ENCODE measurements at places on chromosomes 3 and 15. TPM values are rescaled to one million over a fixed set of nuclear protein-coding genes. Genes with fewer than 3 reads are reported as not detected.

CHRFAM7A gene
- total RNA-seq, result 4.1 TPM

SPSB4 gene
- 4.4 TPM for total RNA-seq

TXNRD3 gene
- 11.7 TPM for total RNA-seq

GMNC gene
- 0.34 TPM for total RNA-seq

TRPC1 gene
- total RNA-seq, result 5.5 TPM

DNA sequence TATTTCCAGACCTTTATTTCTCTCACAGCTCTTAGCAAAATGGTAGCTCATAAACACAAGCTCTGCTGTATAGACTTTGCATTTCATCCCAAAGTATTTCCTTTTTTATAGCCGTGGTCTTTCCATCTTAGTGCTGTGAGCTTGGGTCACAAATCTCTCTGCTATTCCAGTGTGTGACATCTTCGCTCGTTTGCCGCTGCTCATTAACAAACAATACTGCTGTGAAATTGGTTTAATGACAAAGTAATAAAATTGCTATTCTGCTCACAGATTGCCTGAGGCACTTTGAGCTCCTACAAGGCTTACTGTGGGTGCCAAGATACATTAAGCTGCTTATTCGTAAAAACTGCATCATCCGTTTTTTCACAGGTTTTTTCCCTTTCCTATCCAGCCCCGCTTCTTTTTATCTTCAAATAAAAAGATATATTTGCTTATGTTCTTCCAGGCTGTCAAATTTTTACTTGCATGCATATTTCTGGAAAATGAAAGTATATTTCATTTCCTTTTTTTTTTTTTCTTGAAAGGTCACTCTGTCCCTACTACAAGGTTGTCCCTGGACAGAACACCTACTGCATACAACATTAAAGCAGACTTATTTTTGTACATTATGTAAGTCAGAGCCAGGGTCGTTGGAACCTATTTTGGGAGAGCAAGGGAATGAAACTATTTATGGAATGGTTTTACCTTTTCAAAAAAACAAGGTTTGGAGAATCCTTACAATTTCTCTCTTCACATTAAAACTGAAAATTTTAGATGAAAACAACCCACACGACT, 174.5 kb downstream of the MEIS2 start:
- no peaks in the 10 kb centered on the region for H3K4me1 ChIP-seq
- H3K27me3 ChIP-seq, result no peaks in the 10 kb centered on the region
- no peak for DNase-seq
- H3K36me3 ChIP-seq, result peaks cover 3% of the 10 kb centered on the region
- H3K4me3 ChIP-seq, result no peak overlapping the region

GRCh38 chr3:180063783-180064182, 27.0 kb upstream of the PEX5L start:
- H3K4me1 ChIP-seq, result no peaks in the 10 kb centered on the region
- DNase-seq, result no peak
- H3K27me3 ChIP-seq, result no peaks in the 10 kb centered on the region
- no peaks in the 10 kb centered on the region for H3K36me3 ChIP-seq

DNA sequence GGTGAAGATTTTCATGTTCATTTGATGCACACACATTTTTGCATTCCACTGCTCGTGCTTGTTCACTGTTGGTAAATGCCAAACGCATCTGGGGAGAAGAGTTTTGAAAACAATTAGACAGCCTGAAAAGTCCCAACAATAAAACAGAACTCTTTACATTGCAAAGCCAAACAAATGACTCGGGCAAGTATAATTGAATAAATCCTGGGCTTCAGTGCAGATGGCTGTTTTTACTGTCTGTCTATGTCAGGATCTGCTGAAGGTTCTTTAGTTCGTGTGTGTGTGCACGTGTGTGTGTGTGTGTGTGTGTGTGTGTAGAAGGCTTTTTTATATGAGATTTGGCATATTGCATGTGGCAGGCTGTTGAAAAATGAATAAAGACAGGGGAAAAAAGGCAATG, 277.5 kb upstream of the CDIN1 start:
- no peaks in the 10 kb centered on the region for H3K27me3 ChIP-seq
- H3K4me1 ChIP-seq, result no peaks in the 10 kb centered on the region
- DNase-seq, result no peak
- H3K27ac ChIP-seq, result no peak overlapping the region
- no peak overlapping the region for H3K4me3 ChIP-seq
- no peaks in the 10 kb centered on the region for H3K36me3 ChIP-seq

DNA sequence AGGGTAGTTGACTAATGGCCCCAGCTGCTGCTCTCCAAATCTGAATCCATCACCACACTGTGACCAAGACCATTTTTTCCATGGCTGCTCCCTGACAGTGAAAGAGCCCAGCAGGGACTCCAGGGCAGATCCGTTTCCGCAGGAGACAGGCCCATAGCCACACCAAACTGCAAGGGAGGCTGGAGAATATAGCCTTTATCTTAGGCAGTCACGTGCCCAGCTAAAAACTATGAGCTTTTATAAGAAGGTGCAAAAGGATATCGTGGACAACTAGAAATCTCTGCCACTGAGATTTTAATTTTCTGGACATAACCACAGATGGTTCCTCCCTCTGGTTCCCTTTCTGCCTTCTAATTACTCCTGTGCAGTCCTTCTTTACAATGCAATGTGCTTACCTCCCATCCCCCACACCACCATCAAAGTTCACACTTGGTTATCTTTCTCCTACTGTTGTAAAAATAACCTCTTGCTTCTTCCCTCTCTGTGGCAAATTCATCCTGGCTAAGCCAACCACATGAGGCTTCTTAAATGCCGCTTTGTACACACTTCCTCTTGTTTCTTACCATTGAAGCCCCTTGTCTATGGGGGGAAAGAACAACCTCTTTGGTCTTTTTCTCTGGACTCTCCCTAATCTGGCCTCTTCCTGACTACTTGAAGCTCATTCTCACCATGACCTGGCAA, 233.7 kb downstream of the SHQ1 start:
- H3K27me3 ChIP-seq, result no peaks in the 10 kb centered on the region
- DNase-seq, result no peak
- no peak overlapping the region for H3K27ac ChIP-seq
- H3K4me1 ChIP-seq, result no peaks in the 10 kb centered on the region

DNA sequence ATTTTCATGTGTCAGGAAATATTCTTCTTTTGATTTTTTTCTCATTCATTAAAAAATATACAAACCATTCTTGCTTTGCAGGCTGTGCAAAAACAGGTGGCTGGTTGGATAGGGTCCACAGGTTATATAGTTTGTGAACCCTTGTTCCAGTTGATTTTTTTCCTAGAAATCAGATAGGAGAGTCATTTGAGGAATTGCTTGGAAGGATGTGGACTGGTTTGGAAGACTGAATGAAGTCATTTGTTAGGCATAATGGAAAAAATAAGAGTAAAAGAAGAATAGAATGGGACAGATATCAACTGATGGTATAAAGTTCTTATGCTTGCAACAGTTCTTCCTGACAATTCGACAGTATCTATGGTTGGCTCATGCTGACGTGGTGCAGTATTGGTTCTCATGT, 189.4 kb downstream of the PTPRG start:
- no peaks in the 10 kb centered on the region for H3K27me3 ChIP-seq
- peaks cover 6% of the 10 kb centered on the region for H3K36me3 ChIP-seq
- H3K4me1 ChIP-seq, result peaks cover 21% of the 10 kb centered on the region
- no peak overlapping the region for H3K4me3 ChIP-seq
- DNase-seq, result no peak

- no peak overlapping the region for H3K4me3 ChIP-seq
- no peaks in the 10 kb centered on the region for H3K27me3 ChIP-seq
- no peak for DNase-seq
- H3K36me3 ChIP-seq, result no peaks in the 10 kb centered on the region
Measured at GRCh38 chr15:42053010-42053409, 32.2 kb upstream of the PLA2G4E start.

- H3K4me3 ChIP-seq, result no peak overlapping the region
- H3K27me3 ChIP-seq, result no peaks in the 10 kb centered on the region
- no peak overlapping the region for H3K27ac ChIP-seq
- H3K4me1 ChIP-seq, result no peaks in the 10 kb centered on the region
- DNase-seq, result no peak
- no peaks in the 10 kb centered on the region for H3K36me3 ChIP-seq
Measured at GRCh38 chr3:139640456-139640855, 37.3 kb downstream of the NMNAT3 start.
